Ascending aorta (tissue), 2 donors: ENCODE measurements at places on chromosomes 2 and 18. TPM values are rescaled to one million over a fixed set of nuclear protein-coding genes. Genes with fewer than 3 reads are reported as not detected.

- no peak overlapping the region for H3K4me3 ChIP-seq
- no peak for DNase-seq
- no peak overlapping the region for H3K27ac ChIP-seq
- H3K27me3 ChIP-seq: no peaks in the 10 kb centered on the region
- H3K4me1 ChIP-seq: no peaks in the 10 kb centered on the region
- no peaks in the 10 kb centered on the region for H3K36me3 ChIP-seq
Observed at GRCh38 chr18:24086082-24086481, 52.8 kb upstream of the CABYR start.

Gene SERPINB10
- not detected for total RNA-seq

Gene AMER3
- total RNA-seq: not detected

- no peaks in the 10 kb centered on the region for H3K36me3 ChIP-seq
- no peaks in the 10 kb centered on the region for H3K27me3 ChIP-seq
- DNase-seq: no peak
- no peaks in the 10 kb centered on the region for H3K4me1 ChIP-seq
- H3K4me3 ChIP-seq: no peak overlapping the region
Observed at GRCh38 chr18:49185623-49186022, 234.9 kb upstream of the SMAD7 start.

DNA sequence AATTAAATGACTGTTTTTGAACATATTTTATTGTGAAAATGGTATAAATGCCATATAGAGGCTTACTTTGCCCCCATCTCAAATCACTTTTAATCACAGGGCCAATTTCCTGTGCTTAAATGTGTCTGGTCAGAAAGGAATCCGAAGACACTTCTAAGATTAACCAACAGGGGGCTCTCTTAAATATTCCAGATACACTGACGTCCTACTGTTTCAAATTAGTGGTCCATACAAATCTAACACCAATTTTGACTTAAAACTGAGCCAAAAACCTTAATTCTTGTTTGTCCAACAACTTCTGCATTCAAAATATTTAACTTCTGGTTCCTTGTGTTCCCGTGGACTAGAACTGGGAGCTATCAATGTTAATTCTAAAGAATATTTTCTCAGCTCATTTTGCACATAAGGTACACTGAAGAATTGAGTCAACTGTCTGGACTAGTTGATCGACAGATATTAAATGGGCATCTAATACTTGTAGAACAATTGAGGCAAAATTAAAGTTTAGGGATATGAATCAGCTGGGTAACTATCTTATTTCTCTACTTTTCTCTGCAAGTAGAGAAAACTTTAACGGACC is 557.5 kb downstream of the ARHGAP15 start:
- DNase-seq: no peak
- H3K4me3 ChIP-seq: no peak overlapping the region
- H3K36me3 ChIP-seq: no peaks in the 10 kb centered on the region
- H3K27ac ChIP-seq: no peak overlapping the region
- no peaks in the 10 kb centered on the region for H3K4me1 ChIP-seq
- no peaks in the 10 kb centered on the region for H3K27me3 ChIP-seq

DNA sequence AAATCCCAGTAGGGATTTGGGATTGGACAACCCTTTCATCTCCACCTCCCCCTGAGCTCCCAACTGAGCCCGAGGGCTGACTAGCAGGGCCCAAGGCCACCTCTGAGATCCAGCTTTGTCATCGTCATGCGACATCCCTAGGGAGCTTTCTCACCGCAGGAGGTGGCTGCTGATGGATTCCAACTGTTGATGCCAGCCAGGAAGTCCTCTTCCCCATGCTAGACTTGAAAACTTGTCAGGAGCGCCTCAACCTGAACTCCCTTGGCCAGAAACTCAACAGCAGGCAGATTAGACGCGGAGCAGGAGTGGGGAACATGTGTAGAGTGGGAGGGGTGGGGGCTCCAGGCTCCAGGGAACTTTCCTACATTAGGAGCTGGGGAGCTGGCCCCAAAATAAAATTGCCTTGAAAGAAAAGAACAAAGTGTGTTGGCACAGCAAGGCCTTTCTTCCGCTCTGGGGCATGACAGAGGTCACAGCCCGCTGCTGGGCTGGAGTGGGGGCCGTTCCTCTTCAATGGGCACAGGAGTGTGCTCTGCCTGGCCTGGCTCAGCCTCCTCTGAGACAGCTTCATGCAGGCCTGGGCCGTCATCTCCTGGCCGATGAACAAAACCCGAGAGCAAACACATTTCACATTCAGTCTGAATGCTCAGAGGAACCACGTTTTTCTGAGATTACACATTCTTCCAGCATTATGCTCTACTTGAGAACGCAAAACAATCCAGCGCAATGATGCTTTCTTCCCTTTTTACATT is 34.5 kb downstream of the EMILIN2 start:
- no peak for DNase-seq
- peak overlapping the region; percentile 82 for H3K27ac ChIP-seq
- no peak overlapping the region for H3K4me3 ChIP-seq
- peaks cover 27% of the 10 kb centered on the region for H3K4me1 ChIP-seq
- no peaks in the 10 kb centered on the region for H3K27me3 ChIP-seq
- no peaks in the 10 kb centered on the region for H3K36me3 ChIP-seq

DNA sequence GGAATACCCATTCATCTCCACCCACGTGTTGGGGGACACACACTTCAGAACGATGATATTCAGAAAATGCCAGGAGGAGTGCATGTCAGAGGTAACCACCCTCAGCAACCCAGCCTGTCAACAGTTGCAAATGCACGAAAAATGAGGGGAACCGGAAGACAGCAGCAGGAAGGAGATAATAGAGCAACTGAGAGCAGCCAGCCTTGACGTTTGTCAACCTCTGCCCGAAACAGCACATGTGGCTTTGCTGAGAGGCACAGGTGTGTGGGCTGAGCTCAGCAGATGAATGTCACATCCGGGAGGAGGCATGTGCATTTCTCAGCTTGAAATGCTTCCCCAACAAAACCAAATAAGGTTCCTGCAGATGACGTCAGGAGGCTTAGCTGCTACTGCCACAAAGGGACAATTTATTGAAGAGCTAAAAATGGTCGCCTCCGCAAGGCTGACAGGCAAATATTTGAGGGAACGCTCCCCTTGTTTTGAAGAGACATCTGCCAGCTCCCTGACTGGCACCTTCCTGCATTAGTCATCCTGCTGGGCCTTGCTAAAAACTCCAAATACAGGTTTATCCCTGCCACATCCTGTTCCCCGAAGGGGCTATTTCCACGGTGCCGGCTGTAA is 419.0 kb downstream of the NBAS start:
- DNase-seq: no peak
- no peaks in the 10 kb centered on the region for H3K36me3 ChIP-seq
- no peak overlapping the region for H3K27ac ChIP-seq
- H3K4me3 ChIP-seq: no peak overlapping the region
- H3K27me3 ChIP-seq: no peaks in the 10 kb centered on the region
